ENCODE measurements at places on chromosomes 13 and 19. TPM values are rescaled to one million over a fixed set of nuclear protein-coding genes. Genes with fewer than 3 reads are reported as not detected.

GRCh38 chr13:43081866-43082265, 58.5 kb downstream of the DNAJC15 start:
- DNase-seq, result no peak

GRCh38 chr13:99085139-99085807, 107.4 kb upstream of the DOCK9 start:
- DNase-seq, result no peak

- DNase-seq, result no peak
These were observed 104.3 kb downstream of the KCNRG start for GRCh38 chr13:50119591-50119990.

GRCh38 chr13:93476175-93476574, 249.6 kb downstream of the GPC6 start:
- DNase-seq, result peak; percentile 2

GRCh38 chr13:91214031-91214430, 133.5 kb upstream of the MIR17HG start:
- no peak for DNase-seq

DNA sequence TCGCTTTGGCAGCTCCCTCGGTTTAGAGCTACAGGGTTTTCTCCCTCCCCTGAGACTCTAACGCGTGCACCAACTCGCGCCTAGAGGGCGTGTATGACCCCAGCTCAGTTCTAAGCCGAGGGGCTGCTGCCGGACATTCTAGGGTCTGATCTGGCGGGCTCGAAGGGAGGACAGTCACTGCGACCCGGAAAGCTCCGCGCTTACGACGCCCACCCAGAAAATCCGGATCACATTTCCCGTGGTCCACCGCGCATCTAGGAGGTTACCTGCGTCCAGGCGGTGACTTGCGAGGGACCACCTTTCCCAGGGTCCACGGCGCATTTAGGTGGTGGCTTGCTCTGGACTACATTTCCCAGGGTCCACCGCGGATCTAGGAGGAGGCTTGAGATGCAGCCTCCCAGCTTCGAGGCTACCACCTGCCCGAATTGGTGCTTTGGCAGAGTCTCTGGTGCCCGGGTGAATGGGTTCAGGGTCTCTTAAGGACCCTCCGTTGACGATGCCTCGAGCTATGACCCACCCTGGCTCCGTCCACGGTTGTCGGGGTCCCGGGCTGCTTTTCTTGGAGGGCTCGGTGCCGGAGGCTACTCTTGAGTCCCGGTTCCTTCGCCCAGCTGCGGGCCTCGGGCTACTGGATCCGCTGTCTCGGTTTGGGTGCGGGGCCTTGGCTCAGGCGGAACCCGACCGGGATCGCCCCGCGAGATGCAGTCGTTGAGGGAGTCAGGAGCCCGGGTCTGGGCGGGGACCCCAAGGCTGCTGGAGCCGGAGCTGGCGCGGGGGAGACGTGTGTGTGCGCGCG, 30.5 kb downstream of the ZNF146 start:
- DNase-seq, result no peak

Gene TMEM150B
- not detected for total RNA-seq
